ENCODE measurements at places on chromosomes 6 and 20.

- DNase-seq, result no peak
These were observed at the start of gene BIRC7 for GRCh38 chr20:63235399-63235983. Gene BIRC7, plus strand, starts transcription at chr20:63235905. Its CDS starts 192 bp downstream, at chr20:63236097.

DNA sequence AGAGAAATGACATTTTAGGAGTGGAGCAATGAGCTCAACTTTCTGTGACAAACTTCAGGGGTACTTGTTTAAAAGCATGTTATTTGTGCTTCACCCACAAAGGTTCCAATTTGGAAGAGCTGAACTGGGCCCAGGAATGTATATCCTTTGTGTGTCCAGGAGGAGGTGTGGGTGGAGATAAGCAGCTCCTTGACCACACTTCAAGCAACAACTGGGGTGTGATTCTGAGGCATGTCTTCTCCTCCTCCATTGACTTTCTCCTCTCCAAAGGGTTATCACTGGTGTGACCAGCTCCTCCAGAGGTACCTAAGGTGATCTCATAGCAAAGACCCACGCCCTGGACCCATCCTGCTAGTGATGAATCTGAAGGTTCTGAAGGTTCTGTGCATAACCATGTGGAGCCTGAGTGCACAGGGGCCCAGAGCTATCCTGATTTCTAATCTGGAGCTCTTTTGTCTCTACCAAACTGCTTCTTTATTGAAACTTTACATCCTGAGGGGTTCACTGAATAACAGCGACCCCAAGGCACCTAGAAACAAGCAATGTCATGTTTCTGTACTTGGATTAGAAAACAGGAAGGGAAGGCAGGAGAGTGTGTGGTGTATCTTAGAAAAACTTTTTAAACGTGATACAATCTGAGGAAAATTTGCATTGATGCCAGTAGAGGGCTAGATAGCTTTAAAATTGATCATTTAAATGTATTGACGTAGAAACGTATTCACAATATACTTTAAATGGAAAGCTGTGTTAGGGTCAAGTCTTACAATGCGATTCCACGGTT is 60.9 kb upstream of the CD93 start:
- DNase-seq, result peak; percentile 70

- no peak for DNase-seq
These were observed 134.2 kb upstream of the EYA4 start for GRCh38 chr6:133106934-133107333.

GRCh38 chr6:146856296-146856695 is 257.5 kb downstream of the ADGB start:
- DNase-seq, result no peak

DNA sequence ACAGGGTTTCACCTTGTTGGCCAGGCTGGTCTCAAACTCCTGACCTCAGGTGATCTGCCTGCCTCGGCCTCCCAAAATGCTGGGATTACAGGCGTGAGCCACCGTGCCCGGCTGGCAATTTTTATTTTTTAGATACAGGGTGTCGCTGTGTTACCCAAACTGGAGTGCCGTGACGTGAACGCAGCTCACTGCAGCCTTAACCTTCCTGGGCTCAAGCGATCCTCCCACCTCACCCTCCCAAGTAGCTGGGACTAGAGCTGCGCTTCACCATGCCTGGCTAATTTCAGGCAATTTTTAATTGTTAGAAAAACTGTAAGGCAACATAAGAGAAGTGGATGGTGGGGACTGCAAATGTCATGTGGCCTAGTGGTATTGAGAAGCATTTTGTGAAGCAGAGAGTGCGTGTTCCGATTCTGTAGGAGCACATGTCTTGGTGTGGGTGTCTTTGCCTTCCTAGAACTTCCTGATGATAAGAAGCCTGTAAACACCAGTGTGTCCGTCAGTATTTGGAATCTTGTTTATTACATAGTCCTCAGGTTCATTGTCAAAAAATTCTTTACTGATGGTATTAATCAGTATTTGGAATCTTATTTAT is 18.0 kb downstream of the JARID2 start:
- DNase-seq, result no peak

- DNase-seq, result no peak
These were observed 11.0 kb downstream of the RIPOR2 start for GRCh38 chr6:24924580-24925356.

Measured in coronary artery (tissue), 2 donors.